ENCODE measurements at places on chromosomes 6 and 20.

- no peak for DNase-seq
These were observed 558.1 kb downstream of the TENT5A start for GRCh38 chr6:81194374-81194773.

GRCh38 chr20:34549291-34549928 is 9.1 kb upstream of the MAP1LC3A start:
- no peak for DNase-seq

GRCh38 chr6:167470101-167470835 is 145.4 kb downstream of the TTLL2 start:
- no peak for DNase-seq

DNA sequence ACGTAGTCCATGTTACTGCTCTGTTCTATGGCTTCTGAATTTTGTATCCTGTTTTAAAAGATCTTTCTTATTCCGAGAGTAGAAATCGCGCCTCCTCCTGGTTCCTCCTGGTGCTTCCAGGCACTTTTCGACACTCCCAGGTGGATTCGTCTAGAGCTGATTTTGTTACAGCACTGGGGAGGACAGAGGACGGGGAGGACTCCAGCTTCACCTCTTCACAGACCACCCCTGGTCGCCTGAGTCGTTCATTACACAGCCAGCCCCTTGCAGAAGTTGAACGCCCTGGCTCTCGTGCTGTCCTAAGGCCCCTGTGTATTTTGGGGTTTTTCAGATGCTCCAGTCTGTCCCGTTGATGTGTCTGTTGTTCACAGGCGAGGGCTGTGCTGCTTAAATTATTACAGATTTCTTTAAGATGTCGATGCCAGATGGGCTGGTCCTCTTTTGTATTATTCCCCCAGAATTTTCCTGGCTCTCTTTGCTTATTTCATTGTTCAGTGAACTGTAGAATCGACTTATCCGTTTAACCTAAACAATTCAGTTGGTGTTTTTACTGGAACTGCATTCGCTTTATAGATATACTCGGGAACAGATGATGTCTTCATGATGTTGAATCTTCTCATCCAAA is 30.5 kb downstream of the COL20A1 start:
- DNase-seq: no peak

- DNase-seq: no peak
These were observed 124.3 kb downstream of the GRM1 start for GRCh38 chr6:146153040-146153758.

- DNase-seq: no peak
These were observed 35.0 kb downstream of the LMBRD1 start for GRCh38 chr6:69761853-69762252.

DNA sequence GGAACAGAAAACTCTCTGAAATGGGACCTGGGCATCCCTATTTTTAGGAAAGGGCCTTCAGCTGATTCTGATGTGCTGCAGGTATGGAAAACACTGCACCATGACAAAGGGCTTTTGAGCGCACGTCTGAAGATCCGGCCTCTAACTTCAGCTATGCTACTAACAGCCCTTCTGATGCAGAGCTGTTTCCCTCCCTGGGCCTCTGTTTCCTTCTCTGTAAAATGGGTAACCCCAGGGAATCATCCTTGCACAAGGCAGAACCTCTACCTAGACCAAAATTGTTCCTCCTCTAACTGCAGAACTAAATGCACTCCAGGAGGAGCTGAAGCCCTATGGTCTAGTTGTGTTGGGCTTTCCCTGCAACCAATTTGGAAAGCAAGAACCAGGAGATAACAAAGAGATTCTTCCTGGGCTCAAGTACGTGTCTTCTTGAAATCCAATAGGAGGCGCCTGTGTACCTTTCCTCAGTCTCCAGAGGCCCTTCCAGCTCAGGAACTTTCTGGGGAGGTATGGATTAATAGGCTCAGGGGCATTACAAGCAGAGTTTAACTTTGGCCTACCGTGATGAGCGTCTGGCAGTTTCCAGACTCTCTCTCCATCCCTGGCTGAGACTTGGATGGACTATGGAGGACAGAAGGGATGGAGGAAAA is 5.9 kb downstream of the GPX5 start:
- no peak for DNase-seq

GRCh38 chr6:28648035-28648877 is 122.6 kb downstream of the GPX5 start:
- DNase-seq: peak; percentile 71

- no peak for DNase-seq
These were observed 67.1 kb downstream of the TPD52L1 start for GRCh38 chr6:125220712-125221111.

DNA sequence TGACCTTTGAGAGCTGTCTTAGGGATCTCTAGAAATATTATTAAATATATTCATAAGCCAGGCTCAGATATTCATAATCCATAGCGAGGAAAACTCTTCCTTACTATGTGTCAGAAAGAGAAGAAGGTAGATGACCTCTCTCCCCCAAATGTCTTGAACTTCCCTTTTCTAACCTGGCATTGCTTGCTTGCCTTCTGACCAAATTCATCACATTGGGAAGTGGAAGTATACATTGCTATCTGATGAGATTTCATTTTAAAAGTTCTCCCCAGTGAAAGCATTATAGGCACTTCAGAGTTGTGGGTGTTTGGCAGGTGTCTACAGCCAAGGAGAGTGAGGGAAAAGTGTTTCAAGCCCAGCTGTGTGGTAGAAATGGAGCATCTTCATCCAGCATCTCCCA is 197.3 kb downstream of the ZFAND3 start:
- no peak for DNase-seq

DNA sequence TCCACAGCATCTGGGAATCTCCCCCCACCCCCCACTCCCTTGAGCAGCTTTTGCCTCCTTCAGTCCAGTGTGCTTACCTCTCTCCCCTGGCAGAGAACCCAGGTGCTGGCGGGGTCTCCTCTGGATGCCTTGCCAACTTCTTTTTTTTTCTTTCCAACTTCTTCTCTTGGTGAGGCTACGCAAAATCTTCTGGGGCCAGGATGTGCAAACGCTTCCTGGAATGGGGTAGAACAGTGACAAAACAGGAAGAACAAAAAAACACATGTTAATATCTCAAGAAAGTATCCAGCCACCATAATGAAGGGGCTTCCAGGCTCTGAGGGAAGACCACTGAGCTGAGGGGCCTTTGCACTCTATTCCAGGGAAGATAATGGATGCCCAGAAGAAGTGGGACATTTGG is 53.9 kb upstream of the DDR1 start:
- DNase-seq: no peak

DNA sequence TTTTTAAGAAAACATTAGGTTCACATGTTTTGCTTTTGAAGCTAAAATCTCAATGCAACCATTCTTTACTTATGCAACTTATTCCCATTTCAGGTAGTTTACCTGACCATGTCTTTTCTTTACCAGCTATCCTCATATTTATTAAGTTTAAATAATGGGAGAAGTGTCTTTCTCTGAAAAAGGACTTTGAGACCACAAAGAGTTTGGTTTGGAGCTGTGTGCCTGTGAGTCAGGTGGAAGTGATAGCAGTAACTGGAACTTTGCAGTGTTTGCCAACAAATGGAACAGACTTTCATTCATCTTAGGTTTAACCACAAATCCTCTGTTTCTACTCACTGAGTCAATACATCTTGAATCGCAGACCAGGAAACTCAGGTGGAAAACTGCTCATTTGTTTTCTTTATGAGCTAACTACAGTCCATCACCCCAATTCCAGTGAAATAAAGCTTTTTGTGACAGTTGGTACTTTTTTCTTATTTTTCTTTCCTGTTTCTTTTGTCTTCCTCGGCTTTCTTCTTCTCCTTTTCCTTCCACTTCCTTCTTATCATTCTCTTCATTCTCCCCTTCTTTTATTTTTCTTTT is 148.3 kb upstream of the RIN2 start:
- no peak for DNase-seq

DNA sequence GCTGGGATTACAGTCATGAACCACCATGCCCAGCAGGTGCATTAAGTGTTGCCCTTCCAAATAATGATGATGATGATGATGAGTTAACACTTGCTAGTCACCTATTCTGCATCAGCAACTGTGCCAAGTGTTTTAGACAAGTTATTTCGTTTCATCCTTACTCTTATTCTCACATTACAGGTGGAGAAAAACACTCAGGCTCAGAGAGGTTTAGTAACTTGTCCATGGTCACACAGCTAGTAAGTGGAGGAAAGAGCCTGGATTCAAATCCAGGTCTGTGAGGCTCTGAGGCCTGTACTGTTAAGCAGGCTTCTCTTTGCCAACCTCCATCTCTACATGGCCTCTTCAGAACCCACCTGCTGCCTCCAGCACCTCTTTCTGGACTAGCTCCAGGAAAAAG is 70.8 kb downstream of the MDGA1 start:
- no peak for DNase-seq

DNA sequence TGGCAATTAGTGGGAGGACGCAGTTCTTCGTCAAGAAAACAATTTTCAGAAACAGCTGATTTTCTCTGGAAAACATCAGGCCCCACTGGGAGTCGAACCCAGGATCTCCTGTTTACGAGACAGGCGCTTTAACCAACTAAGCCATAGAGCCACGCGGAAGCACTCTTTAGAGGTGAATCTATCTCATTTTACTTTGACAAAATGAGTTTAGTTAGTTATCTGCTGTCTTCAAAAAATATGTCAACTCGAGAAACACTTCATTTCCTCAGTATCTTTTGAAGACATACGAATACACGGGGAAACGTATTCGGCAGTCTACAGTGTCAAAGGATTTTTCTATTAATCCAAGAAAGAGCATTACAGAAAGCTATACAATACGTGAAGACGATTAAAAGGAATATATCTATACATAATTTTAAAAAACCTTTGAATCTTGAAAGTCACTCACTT is 26.7 kb downstream of the GPX6 start:
- peak; percentile 9 for DNase-seq

GRCh38 chr20:37714978-37715672 is 21.3 kb downstream of the CTNNBL1 start:
- no peak for DNase-seq

GRCh38 chr20:57867181-57867803 is 157.5 kb upstream of the PMEPA1 start:
- DNase-seq: no peak

DNA sequence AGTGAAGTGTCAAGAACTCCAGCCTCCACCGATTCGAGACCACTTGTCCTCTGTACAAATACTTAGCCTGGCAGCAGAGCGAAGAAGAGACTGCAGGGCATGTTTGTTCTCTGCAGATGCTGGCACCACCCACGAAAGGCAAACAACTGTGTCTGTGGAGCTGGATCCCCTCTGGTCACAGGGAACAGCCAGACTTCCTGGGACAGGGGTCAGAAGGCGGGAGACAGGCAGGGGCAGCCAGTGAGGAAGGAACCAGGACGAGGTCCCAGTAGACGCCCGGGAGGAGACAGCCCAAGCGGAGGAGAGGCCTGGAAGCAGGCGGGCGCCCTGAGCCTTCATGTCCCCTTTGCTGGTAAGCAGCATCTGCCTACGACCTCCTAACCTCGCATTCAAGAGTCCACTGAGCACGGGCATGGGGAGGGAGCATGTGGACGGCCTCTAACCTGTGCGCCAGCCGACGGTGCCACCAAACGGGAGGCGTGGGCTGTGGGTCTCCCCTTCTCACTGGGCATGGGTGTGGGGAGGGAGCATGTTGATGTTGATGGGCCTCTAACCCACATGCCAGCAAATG is 265.5 kb downstream of the DLL1 start:
- DNase-seq: no peak

- no peak for DNase-seq
These were observed 46.6 kb downstream of the MOXD1 start for GRCh38 chr6:132354517-132355167.

DNA sequence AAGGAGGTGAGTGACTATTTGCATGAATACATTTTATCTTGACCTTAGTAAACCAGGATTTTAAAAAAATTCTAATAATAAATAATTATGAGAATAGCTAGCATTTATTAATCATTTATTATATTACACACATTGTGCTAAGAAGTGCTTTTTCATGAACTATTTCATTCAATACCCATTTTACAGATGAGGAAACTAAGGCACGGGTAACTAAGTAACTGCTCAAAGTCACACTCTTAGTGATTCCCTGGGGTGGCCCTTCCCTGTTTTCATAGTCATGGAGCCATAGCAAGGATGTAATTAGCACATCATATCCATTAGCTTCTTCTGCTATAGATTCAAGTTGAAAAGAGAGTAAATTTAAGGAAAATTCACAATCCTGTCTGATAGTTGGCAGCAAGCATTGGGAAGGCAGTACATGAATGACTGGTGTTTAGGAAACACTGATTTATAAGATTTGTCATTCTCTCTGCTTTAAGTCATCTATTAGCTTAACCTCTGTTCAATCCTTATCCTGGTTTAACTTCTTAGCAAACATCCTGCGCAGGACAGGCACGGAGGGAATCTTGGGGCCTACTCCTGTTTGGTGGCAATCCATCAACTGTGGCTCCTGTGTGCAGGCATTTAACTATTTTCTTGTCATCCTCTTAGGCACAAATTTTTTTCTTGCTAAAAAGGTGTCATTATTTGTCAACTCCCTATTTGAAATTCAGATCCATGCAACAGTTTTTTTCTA is 68.3 kb downstream of the RIN2 start:
- DNase-seq: no peak

- DNase-seq: no peak
These were observed 163.2 kb upstream of the ARID1B start for GRCh38 chr6:156613996-156614395.

DNA sequence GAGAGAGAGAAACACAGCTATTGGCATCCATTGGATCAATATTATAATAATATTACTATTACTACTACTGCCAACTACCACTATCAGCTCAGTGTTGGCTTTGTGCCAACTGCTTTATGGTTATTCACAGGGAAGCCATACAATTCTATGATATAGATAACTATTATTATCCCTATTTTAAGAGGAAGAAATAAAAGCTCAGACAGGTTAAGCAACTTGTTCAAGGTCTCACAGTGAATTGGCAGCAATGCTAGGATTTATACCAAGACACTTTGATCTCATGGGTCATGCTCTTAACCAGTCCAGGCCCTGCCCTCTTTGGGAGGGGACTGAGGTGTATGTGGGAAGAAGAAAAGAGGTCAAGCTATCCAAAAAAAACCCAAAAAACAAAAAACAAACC is 82.0 kb upstream of the TRAF3IP2 start:
- no peak for DNase-seq

- no peak for DNase-seq
These were observed 672.2 kb downstream of the PRKN start for GRCh38 chr6:162055365-162055764.

DNA sequence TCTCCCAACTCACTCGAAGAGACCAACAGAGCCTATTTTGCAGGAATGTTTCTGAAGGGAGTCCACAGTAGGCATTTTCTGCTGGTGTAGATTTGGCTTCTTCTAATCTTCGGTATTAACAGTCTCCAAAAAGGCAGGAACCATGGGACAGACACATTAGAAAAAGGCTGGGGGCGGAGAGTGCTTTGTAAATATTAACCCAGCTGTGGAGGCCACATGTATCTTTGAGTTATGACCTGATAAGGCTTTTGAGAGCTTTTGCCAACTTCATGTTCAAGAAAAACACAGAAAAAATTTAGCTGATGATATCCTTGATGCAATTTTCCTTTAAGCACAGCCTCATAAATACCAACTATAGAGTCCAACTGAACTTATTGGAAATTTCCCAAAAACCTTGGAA is 119.4 kb upstream of the TSHZ2 start:
- DNase-seq: no peak
